ENCODE measurements at places on chromosomes 16 and 17. TPM values are rescaled to one million over a fixed set of nuclear protein-coding genes. Genes with fewer than 3 reads are reported as not detected.

LGALS9B gene
- total RNA-seq: not detected

PCTP gene
- 11.5 TPM for total RNA-seq

CHST4 gene
- not detected for total RNA-seq

FBXL20 gene
- total RNA-seq: 11.1 TPM

TMEM204 gene
- total RNA-seq: under 0.01 TPM

OR2C1 gene
- total RNA-seq: 0.24 TPM

CMTM1 gene
- not detected for total RNA-seq

KLHL10 gene
- total RNA-seq: not detected

Data from tracheal epithelial cell (primary cell).